ENCODE measurements at places on chromosomes 16 and 17.

DNA sequence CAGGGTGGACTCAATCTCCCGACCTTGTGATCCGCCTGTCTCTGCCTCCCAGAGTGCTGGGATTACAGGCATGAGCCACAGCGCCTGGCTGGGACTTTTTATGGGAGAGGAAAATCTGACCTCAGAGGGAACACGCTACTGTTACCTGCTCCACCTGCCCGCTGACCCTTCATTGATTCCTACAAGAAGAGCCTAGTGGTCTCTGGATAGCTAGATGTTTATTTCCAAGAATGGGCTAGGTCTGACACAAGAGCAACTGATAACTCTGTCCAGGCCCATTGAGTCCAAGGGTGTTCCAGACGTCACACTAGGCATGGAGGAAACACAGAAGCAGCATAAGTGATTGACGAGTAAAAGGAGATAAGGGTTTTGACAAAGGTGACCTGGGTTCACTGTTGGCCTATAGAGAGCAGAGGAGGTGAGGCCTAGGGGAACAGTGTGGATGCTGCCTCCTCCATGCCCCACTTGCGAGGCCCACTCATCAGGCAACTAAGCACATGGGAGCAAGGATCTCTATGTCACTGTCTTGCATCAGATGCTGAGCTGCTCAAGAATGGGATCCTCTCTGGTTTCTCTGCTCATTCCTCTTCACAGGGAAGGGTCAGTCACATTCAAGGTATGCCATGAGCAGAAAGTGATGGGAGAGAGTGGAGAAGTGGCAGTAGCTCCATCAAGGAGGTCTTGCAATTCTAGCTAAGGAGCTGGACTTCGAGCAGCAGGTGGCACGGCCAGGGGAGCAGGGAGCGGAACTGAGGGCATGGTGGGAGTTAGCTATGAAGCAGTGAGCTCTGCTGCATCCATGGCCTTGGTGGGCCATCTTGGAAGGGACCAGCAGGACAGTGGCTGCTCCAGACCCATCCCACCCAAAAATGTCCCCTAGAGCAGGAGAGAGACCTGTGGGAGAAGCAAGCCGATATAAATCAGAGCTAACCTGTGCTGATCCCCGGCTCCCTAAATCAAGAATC is 145.2 kb downstream of the WSCD1 start:
- DNase-seq, result no peak

DNA sequence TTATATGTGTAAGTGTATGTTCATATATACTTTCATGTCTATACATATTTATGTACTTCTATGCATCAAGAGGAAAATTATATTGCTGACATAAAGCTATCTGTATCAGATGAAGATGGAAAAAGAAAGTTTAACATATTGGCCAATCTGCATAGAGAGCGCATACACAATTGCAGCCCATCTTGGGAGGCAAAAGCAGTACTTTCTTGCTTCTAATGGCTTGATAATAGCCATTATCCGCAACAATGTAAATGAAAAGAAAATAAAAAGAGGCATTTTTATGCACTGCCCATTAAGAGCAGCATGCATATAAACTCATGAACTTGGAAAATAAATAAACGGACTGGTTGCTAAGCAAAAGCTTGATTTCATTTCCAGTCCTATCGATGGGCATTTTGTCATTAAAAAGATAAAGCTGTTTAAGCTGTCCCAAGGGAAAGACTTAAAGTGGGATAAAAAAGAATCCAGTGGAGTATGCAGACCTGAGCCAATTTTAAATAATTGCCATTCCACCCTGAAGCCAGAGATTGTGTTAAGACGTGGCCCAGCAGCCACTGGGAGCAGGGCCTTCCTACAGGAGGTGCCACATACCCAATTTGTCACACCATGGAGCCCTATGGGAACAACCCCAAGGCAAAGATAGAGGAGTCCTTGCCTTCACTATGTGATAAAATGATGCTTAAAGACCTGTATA is 183.6 kb upstream of the CDH11 start:
- DNase-seq, result no peak

- no peak for DNase-seq
Measured at GRCh38 chr17:74818291-74818938, 41.3 kb downstream of the GRIN2C start.

DNA sequence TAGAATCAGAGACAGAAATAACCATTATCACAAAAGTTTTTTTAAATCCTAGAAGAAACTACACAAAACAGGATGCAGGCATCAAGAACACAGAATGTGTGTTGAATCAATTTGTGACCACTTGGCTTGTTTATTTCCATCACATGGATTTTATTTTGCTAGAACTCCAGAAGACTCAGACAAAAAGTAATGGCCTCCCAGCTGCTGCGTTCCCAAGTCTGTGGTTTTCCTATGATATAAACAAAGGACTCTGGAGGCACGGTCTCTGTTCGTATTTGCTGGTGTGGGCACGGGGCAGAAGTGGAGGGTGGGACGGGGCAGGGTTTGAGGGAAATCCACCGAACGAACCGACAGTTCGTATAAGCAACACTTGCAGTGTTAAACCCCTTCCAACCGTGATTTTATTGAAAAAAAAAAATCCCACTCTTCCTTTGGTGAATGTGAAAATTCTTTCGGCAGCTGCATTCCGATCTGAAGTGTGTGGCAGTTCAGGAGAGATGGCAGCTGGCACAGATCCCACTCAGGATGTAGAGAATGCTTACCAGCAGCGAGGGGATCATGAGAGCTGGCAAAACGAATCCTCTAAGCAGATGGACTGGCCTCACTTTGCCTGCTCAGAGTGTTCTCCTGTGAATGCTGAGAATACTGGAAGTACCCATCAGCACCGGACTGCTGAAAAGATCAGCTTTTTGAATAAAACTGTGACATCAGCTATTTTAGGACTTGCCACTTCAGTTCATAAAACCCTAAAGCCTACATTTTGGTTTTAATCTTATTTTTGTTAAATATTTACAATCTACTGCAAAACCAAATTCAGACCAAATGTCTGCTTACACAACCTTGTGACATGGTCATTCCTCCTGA is 165.2 kb downstream of the VPS53 start:
- no peak for DNase-seq

GRCh38 chr16:27840311-27841060 is 223.0 kb downstream of the GSG1L start:
- DNase-seq, result no peak

DNA sequence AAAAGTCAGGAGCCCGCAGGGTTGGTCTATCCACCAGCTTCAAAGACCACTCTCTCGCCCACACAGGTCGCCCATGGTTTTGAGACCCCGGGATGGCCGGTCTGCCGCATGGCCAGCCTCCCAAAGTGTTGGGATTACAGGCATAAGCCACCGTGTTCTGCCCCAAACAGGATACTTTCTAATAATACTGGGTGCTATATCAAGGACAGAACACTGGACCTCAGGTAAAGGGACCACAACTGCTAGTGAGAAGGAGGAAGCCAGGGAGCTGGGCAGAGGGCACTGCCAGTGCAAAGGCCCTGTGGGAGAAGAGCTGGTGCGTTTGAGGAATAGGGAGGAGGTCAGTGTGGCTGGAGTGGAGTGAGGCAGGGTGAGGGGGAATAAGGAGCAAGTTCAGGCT is 34.1 kb downstream of the IL21R start:
- no peak for DNase-seq

GRCh38 chr17:78933959-78934568 is 8.9 kb upstream of the TIMP2 start:
- DNase-seq, result no peak

DNA sequence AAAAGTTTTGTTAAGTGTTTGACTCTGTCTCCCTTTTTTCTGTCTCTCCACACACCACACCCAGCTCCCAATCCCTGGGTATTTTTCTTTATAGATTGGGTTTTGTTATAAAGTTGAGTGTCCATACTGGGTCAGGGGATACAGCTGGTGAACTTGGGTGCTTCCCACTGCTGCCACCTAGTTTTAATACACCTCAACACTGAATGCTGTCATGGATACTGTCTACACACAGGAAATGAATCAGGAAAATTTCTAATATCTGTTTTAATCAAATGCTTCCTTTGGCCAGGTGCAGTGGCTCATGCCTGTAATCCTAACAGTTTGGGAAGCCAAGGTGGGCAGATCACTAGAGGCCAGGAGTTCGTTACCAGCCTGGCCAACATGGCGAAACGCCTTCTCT is 5.3 kb upstream of the TAOK1 start:
- DNase-seq, result no peak

DNA sequence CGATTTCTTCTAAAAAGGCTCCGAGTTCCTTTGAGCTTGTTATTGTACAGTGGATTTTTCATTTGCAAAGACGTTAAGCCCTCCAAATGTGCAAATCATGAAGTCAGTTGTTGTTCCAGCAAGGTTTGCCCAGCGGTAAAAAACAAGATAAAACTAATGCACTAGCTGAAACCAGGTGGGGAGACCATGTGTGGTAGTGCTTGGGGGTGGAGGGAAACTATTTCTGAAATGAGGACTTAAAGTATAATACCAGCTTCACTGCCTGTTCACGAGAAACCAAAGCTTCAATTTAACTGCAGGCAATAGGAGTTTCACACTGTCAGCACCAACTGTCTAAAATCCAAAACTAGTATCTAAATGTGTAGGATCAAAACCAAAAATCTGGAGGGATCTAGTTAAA is 22.3 kb downstream of the SMARCE1 start:
- no peak for DNase-seq

GRCh38 chr17:32777436-32777835 is 99.5 kb downstream of the MYO1D start:
- no peak for DNase-seq

- no peak for DNase-seq
Measured at GRCh38 chr16:30533146-30533522, 1.5 kb downstream of the ZNF747 start.
